Breast epithelium (tissue), 4 donors: ENCODE measurements at places on chromosomes 12 and 14. TPM values are rescaled to one million over a fixed set of nuclear protein-coding genes. Genes with fewer than 3 reads are reported as not detected.

Gene KRT82
- total RNA-seq: not detected

Gene FAIM2
- 1.9 TPM for total RNA-seq

Gene KRT71
- not detected for total RNA-seq

Gene ABCD2
- 3.4 TPM for total RNA-seq

Gene CHGA
- 0.98 TPM for total RNA-seq

Gene IFNG-AS1
- not detected for total RNA-seq

Gene TMCC3
- total RNA-seq: 17.0 TPM

Gene KRT81
- 29.9 TPM for total RNA-seq

- H3K36me3 ChIP-seq: no peaks in the 10 kb centered on the region
- peak overlapping the region; percentile 85 for H3K27ac ChIP-seq
- peaks cover 11% of the 10 kb centered on the region for H3K4me1 ChIP-seq
Observed at GRCh38 chr14:51331486-51332367, 91.7 kb downstream of the TMX1 start.

DNA sequence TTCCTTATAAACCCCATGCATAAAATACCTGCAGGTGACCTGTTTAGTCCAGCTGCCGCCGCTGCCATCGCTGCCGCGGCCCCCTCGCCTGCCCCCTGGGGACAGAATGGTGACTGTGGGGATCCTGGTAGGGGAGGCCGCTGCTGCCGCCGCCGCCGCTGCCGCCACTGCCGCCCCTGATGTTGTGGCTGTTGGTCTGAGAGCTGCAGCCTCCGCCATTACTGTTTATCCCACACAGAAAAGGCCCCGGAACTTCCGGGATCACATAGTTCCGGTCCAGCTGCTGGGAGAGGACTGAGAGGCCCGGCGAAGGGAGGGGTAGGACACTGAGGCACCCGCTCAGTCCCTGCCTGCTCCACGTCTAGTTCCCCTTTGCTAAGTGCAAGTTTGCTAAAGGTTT lies 244.9 kb downstream of the C12orf50 start:
- no peak for DNase-seq
- H3K4me3 ChIP-seq: no peak overlapping the region
- H3K27me3 ChIP-seq: no peaks in the 10 kb centered on the region
- no peak overlapping the region for H3K27ac ChIP-seq

DNA sequence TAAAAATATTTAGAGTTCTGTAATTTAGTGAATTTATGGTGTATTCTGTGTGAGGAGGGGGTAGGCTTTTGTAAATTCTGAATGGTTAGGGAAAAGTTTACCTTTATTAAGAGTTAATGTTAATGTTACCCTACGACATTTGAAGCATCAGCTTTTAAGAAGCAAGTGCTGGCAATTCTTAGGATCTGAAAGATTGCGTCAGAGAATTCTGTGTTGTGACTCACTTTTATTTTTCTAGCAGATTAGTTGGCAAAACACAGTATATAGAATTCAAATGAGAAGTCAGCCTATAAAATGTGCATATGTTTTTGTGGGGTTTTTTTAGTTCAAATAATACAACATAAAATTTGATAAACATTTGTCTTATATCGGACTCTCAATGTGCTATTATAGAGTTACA lies 97.6 kb downstream of the RAD52 start:
- no peaks in the 10 kb centered on the region for H3K27me3 ChIP-seq
- no peak overlapping the region for H3K27ac ChIP-seq
- H3K36me3 ChIP-seq: no peaks in the 10 kb centered on the region
- no peak for DNase-seq
- H3K4me1 ChIP-seq: no peaks in the 10 kb centered on the region
- H3K4me3 ChIP-seq: no peak overlapping the region

- H3K4me3 ChIP-seq: peak overlapping the region; percentile 81
- H3K27me3 ChIP-seq: no peaks in the 10 kb centered on the region
- no peak for DNase-seq
- peak overlapping the region; percentile 99 for H3K27ac ChIP-seq
- H3K36me3 ChIP-seq: no peaks in the 10 kb centered on the region
Observed at GRCh38 chr12:106248312-106248845, 559 bp upstream of the CKAP4 start.

DNA sequence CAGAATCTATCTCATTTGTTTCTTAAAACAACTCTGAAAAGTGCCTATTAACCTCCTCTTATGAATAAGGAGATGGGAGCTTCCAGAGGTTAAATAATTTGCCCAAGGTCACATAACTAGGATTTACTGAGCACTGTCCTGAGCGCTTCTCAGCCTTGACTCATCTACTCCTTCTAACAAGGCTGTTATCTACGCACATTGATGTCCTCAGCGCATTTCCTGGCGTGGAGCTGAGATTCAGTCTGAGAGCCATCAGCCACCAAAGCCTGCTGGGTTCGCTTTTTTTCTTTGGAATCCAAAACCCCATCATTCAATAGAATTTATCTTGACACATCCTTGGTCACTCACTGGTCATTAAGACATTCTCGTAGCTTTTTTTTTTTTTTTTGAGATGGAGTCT lies 29.3 kb downstream of the AK7 start:
- no peaks in the 10 kb centered on the region for H3K27me3 ChIP-seq
- no peaks in the 10 kb centered on the region for H3K36me3 ChIP-seq
- H3K27ac ChIP-seq: no peak overlapping the region
- H3K4me3 ChIP-seq: no peak overlapping the region
- no peaks in the 10 kb centered on the region for H3K4me1 ChIP-seq
- DNase-seq: no peak

DNA sequence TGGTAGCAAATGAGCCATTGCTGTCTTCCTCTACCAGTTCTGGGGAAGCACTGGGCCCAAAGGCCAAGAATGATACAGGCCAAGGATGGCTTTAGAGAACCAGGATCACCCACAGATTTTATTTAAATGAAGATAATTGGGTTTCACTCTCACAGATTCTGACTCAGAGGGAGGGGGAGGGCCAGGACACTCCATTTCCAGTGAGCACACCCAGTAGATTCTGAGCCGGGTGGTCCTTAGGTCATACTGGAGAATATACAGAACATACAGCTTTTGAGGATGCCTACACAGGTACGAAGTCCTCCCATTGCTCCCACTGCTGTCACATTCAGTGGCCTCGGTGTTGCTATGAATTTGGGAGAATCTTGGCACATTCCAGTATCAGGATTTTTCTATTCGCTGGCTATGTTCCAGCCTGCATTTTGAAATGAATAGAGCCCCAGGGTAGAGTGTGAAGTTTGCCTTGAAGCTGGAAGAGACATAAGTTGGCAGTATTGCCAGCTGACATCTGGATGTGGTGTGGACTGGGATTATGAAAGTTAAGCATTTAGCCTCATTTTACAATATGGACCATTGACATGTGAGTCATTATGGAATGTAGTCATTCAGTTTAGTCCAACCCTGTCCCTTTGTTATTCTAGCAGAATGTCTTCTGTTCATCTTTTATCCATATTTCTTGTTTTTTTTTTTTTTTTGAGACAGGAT lies 45.8 kb upstream of the POC1B start:
- H3K4me3 ChIP-seq: no peak overlapping the region
- no peak overlapping the region for H3K27ac ChIP-seq
- no peak for DNase-seq
- H3K27me3 ChIP-seq: no peaks in the 10 kb centered on the region
- no peaks in the 10 kb centered on the region for H3K4me1 ChIP-seq

GRCh38 chr14:23353433-23353780 lies 720 bp upstream of the SLC22A17 start:
- no peaks in the 10 kb centered on the region for H3K27me3 ChIP-seq
- H3K27ac ChIP-seq: no peak overlapping the region
- no peak for DNase-seq
- H3K4me1 ChIP-seq: no peaks in the 10 kb centered on the region

- H3K27ac ChIP-seq: no peak overlapping the region
- no peaks in the 10 kb centered on the region for H3K4me1 ChIP-seq
- no peaks in the 10 kb centered on the region for H3K36me3 ChIP-seq
- no peak overlapping the region for H3K4me3 ChIP-seq
- DNase-seq: no peak
- no peaks in the 10 kb centered on the region for H3K27me3 ChIP-seq
Observed at GRCh38 chr12:68207276-68207675, 18.3 kb downstream of the IL26 start.

DNA sequence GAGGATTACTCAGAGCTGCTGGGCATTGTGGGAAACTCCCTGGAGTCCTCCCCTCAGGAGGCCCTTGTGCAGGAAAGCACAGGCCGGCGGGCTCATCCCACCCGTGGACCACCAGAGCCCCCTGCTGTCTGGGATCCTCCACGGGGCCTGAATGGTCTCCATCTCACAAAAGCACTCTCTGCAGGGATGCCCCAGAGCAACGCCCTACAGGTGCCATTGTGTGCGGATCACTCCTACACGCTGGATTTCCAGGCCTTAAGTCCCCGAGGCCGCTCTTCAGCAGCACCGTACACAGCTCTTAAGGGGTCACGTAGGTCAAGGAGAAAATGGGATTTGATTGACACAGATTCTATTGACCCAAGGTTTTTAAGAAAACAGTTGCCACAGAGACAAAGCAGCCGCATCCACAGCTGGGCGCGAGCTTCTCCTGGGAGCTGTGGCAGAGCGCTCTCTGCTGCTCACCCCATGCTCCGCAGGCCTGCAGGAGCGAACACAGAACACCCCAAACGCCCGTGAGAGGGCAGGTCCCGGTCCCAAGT lies 36.7 kb upstream of the RIMBP2 start:
- no peaks in the 10 kb centered on the region for H3K27me3 ChIP-seq
- no peak overlapping the region for H3K27ac ChIP-seq
- H3K36me3 ChIP-seq: no peaks in the 10 kb centered on the region
- no peaks in the 10 kb centered on the region for H3K4me1 ChIP-seq
- no peak for DNase-seq
- H3K4me3 ChIP-seq: no peak overlapping the region

DNA sequence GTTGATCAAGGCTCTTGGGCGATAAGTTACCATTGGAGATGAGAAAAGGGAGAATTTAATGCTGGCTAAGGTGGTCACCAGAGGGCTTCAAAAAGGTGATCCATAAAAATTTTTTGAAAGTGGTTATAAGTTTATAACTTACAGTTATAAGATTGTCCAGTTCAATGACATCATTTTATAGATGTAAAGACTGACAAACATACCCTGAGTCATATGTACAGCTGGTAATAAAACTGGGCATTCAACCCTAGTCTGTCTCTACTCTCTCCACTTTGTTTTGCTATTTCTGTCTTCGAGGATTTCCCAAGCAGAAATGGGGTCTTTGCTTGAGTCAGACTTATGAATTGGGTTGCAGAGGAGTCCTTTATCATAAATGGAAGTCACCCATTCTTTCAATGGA lies 454.0 kb downstream of the SOX5 start:
- H3K36me3 ChIP-seq: no peaks in the 10 kb centered on the region
- no peak overlapping the region for H3K4me3 ChIP-seq
- DNase-seq: no peak

GRCh38 chr14:102249981-102250380 lies 55.0 kb downstream of the MOK start:
- no peak overlapping the region for H3K27ac ChIP-seq
- H3K36me3 ChIP-seq: no peaks in the 10 kb centered on the region
- H3K4me1 ChIP-seq: no peaks in the 10 kb centered on the region
- H3K27me3 ChIP-seq: no peaks in the 10 kb centered on the region
- DNase-seq: no peak

DNA sequence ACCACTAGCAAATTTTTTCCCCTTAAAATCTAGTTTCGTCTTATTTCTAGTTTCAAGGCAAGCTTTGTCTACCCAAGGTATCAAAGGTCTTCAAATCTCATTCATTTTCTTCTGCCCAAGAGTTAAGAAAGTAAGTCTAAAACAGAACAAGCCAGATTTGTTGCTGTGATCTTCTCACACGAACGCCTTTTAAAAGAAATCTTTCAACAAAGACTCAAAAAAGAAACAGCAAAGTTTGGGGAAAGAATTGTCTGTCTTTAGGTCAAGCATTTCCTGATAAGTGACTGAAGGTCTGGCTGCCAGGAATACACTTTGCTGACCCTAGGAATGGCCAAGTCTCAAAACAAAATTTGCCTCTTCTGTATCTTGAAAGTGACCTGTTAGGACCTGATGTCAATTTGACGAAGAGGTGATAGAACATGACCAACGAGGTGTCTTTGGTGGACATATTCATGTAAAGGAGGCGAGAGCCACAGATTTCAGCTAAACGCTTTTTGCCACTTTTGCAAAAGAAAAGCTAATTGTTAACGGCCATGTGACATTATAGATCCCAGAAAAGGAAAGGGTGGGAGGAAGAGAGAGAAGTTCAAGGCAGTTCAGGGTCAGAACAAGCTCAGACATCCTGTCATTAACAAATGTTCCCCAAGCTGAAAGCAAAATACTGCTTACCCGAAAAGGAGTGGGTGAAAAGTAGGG lies 1.7 kb downstream of the CDK17 start:
- no peak for DNase-seq
- H3K36me3 ChIP-seq: no peaks in the 10 kb centered on the region
- H3K4me3 ChIP-seq: peak overlapping the region; percentile 84
- peak overlapping the region; percentile 100 for H3K27ac ChIP-seq
- H3K27me3 ChIP-seq: no peaks in the 10 kb centered on the region

DNA sequence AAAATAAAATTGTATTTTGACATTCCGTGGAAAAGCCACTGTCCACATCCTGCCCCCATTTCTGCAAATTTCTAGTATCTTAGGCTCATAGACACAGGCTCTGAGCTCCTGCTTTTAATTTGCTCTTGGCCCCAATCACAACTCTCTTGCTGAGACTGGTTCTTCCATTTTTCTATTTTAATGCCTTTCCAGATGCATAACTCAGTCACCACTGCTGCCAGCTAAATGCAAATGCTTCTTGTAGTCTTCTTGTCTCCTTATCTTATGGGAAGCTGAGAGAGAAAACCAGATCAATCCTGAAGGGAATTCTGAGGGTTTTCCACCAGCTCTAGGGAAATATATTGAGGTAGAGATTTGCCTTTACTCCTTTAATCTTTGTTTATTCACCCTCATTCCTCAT lies 149.0 kb downstream of the DHRS2 start:
- H3K27me3 ChIP-seq: no peaks in the 10 kb centered on the region
- no peaks in the 10 kb centered on the region for H3K36me3 ChIP-seq
- no peak overlapping the region for H3K4me3 ChIP-seq
- H3K4me1 ChIP-seq: no peaks in the 10 kb centered on the region

- DNase-seq: no peak
- no peak overlapping the region for H3K4me3 ChIP-seq
- no peaks in the 10 kb centered on the region for H3K4me1 ChIP-seq
Observed at GRCh38 chr14:88063811-88064210, 58.9 kb downstream of the GPR65 start.

GRCh38 chr12:48779869-48780268 lies 9.0 kb downstream of the ADCY6 start:
- DNase-seq: no peak
- H3K27ac ChIP-seq: peak overlapping the region; percentile 65
- H3K36me3 ChIP-seq: no peaks in the 10 kb centered on the region
